ENCODE measurements at places on chromosomes 3 and 15. TPM values are rescaled to one million over a fixed set of nuclear protein-coding genes. Genes with fewer than 3 reads are reported as not detected.

DNA sequence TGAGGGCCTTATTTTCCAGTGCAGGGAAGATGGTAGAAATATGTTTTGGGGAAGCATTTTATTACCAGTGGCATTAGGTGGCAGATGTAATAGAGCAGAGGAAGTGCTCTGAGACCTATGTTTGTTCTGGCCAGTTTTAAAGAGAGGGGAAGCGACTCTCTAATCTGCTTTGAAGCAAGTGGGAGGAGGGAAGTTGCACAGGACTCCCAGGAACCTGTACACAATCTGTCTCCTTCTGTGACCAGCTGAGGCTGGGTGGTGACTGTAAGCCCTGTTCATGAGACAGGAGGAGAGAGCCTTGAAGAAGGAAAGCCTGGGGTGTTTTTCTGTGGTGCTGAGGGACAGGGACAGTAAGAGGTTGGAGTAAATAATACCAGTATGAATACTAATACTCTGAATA is 60.5 kb downstream of the LPP start:
- no peak for DNase-seq

DNA sequence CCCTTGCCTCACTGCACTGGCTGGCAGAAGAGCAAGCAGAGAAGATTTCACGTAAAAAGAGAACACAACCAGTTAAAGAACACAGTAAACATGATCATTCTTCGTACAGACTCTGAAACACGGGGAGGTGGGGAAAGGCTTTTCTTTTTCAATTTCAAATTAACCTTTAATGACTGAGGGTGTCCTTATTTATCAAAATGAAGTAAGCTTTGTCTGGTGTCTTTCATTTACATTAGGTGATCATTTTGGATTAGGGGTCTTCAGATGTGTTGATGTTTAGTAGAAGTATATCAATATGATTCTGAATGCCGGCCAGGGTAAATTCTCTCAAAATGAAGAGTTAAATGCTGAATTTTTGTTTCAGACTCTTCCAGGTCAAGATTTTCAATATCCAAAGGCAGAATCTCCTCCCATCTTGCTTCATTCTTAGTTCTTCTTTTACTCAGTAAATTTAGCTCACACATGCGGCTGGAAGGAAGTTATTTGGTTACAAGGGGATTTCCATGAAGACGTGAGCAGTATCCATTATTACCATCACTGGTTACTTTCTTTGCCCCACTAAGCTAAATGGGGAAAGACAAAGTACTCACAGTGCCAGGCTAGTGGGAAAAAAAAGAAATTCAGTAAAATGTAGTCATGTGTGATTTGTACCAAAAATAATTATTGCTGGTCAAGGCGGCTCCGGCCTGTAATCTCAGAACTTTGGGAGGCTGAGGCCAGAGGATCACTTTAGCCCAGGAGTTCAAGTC is 272.2 kb upstream of the NR2F2 start:
- DNase-seq: no peak

Gene PIERCE2
- total RNA-seq: 1.9 TPM

DNA sequence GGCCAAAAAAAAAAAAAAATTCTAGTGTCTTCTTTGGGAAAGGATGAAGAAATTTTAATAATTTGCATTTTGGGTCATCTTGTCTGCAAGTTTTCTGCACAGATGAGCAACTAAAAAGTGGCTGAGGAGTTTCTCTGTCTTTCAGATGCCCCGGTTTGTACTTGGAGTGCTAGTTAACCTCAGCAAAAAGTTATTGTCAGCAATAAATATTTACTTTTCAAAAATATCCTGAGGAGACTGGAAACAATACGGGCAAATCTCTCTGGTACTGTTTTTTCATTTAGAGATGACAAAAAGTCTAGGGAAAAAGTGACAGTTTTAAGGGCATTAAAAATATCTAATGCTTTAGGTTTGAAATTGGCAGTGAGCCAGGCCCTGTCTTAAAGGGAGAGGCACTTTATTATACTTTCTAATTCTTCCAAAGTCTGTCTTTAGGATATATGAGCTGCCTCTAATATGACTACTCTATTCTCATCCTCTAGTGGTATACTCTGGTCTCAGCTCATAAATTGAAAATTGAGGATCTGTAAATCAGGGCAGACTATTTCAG is 436.0 kb upstream of the NR2F2 start:
- DNase-seq: no peak

Gene PIK3R4
- 31.5 TPM for total RNA-seq

GRCh38 chr3:181887685-181888084 is 176.0 kb downstream of the SOX2 start:
- DNase-seq: no peak

Gene CADPS
- total RNA-seq: 2.3 TPM

Data from thymus (tissue), 14 donors.